ENCODE measurements at places on chromosomes 11 and 22. TPM values are rescaled to one million over a fixed set of nuclear protein-coding genes. Genes with fewer than 3 reads are reported as not detected.

The KMT2A gene
- 64.1 TPM for total RNA-seq

The TREH gene
- not detected for total RNA-seq

The AQP11 gene
- 0.14 TPM for total RNA-seq

The INPP5J gene
- 0.11 TPM for total RNA-seq

The CNIH2 gene
- 1.3 TPM for total RNA-seq

The B3GAT3 gene
- 57.5 TPM for total RNA-seq

The PTPN5 gene
- not detected for total RNA-seq

The ZNRF3 gene
- 2.3 TPM for total RNA-seq

The OR10D3 gene
- not detected for total RNA-seq

GRCh38 chr11:94671553-94672366 is 96.4 kb upstream of the AMOTL1 start:
- no peaks in the 10 kb centered on the region for H3K36me3 ChIP-seq
- H3K27ac ChIP-seq = no peak overlapping the region
- no peaks in the 10 kb centered on the region for H3K4me1 ChIP-seq
- no peak for DNase-seq
- H3K27me3 ChIP-seq = no peaks in the 10 kb centered on the region

DNA sequence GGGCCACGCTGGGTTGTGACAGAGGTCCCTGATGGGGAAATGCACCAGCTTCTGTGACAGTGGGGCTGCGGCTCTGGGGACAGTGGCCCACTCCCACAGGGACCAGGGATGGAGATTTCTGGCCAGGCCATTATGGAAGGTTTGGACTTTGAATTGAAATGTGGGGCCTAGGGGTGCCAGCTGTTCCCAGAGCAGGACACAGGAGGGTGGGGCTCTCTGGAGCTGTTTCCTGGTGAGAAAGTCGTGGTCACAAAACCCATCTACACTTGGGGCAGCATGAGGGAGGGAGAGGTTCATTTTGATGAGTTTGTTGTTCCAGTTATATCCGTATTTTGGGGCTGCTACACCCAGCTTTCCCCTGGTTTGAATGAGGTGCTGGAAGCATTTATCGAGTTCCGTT is 52.2 kb downstream of the LRP5 start:
- H3K27ac ChIP-seq = peak overlapping the region; percentile 15
- DNase-seq = no peak
- H3K36me3 ChIP-seq = no peaks in the 10 kb centered on the region
- H3K4me3 ChIP-seq = no peak overlapping the region

- no peaks in the 10 kb centered on the region for H3K4me1 ChIP-seq
- H3K27ac ChIP-seq = no peak overlapping the region
- H3K27me3 ChIP-seq = peaks cover 10% of the 10 kb centered on the region
- H3K36me3 ChIP-seq = no peaks in the 10 kb centered on the region
- DNase-seq = no peak
Observed at GRCh38 chr22:45491841-45492240, 10.8 kb upstream of the FBLN1 start.

- H3K36me3 ChIP-seq = no peaks in the 10 kb centered on the region
- peaks cover 28% of the 10 kb centered on the region for H3K4me1 ChIP-seq
- peak overlapping the region; percentile 94 for H3K27ac ChIP-seq
- DNase-seq = peak; percentile 82
- peak overlapping the region; percentile 80 for H3K4me3 ChIP-seq
- no peaks in the 10 kb centered on the region for H3K27me3 ChIP-seq
Observed at GRCh38 chr22:46614025-46614931, 5.9 kb upstream of the GRAMD4 start.

GRCh38 chr11:84430661-84431060 is 1144.5 kb upstream of the CCDC90B start:
- H3K27me3 ChIP-seq = no peaks in the 10 kb centered on the region
- H3K27ac ChIP-seq = no peak overlapping the region
- DNase-seq = no peak
- no peaks in the 10 kb centered on the region for H3K4me1 ChIP-seq

GRCh38 chr11:77656362-77656761 is 18.8 kb upstream of the CLNS1A start:
- H3K27me3 ChIP-seq = no peaks in the 10 kb centered on the region
- H3K36me3 ChIP-seq = no peaks in the 10 kb centered on the region
- no peaks in the 10 kb centered on the region for H3K4me1 ChIP-seq
- H3K27ac ChIP-seq = no peak overlapping the region

DNA sequence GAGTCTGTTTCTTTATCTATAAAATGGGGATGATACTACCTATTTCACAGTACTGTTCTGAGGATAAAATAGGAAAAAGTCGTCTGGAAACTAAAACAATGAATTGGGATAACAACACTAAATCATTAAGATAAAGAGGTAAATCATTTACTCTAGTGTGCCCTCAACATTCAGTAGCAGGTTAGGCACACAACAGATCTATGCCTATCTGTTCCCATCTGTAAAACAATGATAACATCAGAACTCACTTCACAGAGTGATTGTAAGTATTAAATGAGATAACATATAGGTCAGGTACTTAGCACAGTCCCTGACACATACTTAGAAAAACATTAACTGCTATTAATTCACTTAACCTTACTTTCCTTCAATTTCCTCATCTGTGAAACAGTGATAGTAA is 36.9 kb downstream of the PAK1 start:
- H3K36me3 ChIP-seq = no peaks in the 10 kb centered on the region
- H3K27me3 ChIP-seq = no peaks in the 10 kb centered on the region
- no peak overlapping the region for H3K4me3 ChIP-seq
- H3K27ac ChIP-seq = no peak overlapping the region
- no peak for DNase-seq
- no peaks in the 10 kb centered on the region for H3K4me1 ChIP-seq

DNA sequence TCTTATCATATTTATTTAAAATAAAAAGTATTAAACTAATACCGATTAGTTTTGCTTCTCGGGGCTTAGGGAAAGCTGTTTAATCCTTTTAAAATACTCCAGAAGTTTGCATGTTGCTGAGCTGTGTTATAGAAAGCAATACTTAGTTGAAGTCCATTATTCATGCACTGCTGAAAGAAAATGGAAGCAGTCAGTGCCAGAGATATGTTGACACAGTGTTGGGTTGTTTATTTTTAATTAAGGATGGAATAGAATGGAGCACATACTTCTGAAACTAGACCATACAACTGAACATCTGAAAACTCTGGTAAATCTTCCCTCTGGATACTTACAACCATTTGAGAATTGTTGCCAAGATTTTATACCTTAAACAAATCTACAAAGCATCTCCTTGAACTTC is 282.7 kb upstream of the CCDC179 start:
- no peaks in the 10 kb centered on the region for H3K27me3 ChIP-seq
- H3K4me1 ChIP-seq = no peaks in the 10 kb centered on the region
- no peaks in the 10 kb centered on the region for H3K36me3 ChIP-seq
- DNase-seq = no peak

Measured in activated CD4-positive, alpha-beta T cell treated with anti-CD3 and anti-CD28 coated beads for 36 hours (primary cell).